Cerebellar cortex (tissue), 1 donor: ENCODE measurements at places on chromosomes 12 and 14.

DNA sequence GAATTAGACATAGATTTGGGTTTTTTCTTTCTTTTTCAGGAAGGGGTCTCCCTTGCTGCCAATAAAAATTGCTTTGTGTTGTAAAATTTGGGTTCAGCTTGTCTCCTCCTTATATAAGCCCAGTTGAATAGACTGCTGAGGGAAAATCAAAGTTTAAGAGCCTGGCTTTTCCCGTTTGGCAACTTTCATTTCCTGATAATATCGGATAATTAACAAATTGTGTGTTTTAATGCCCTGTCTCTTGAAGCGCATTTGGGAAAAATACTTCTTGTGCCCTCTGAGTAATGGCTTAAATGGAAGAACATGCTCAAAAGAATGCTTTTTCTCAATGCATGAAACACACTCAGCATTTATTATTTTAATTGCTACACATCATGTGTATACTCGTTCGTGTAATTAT is 198.0 kb upstream of the DCN start:
- no peak for DNase-seq

- DNase-seq, result no peak
Observed at GRCh38 chr14:35248476-35248788, 43.8 kb upstream of the PSMA6 start.

DNA sequence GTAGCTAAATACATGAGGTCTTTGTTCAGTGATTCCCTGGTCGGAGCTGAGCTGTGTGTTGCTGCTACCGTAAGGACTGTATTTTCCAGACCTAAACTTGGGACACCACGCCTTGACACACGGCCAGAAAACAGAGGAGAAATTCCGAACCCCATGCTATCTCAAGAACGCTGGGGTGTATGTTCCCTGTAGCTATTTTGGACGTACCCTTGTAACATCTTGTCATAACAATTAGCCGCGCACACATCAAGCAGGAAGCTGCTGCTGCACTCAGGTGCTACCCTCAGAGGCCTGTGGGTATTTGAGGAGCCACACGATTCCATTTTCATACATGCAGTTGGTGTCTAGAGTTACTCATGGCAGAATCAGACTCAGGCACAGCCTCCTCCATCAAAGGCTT is 255.0 kb downstream of the TMEM132C start:
- peak; percentile 74 for DNase-seq

DNA sequence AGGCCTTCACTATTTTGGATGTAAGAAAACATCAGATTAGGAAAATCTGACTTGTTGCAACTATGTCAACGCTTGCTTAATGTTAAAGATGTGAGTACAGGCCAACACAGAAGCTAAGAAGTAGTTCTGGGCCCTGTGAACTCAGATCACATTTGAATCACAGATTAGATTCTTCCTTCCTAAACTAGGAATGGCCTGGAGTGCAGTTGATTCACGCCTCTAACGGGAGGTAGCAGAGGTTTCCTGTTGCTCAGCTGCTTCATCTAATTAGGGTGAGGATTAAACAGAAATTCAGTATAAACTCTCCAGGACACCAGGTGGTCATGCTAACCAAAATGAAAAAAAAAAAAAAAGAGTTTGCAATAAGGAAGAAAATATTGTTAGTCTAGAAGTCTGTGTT is 314.3 kb downstream of the TRHDE start:
- DNase-seq, result peak; percentile 22

DNA sequence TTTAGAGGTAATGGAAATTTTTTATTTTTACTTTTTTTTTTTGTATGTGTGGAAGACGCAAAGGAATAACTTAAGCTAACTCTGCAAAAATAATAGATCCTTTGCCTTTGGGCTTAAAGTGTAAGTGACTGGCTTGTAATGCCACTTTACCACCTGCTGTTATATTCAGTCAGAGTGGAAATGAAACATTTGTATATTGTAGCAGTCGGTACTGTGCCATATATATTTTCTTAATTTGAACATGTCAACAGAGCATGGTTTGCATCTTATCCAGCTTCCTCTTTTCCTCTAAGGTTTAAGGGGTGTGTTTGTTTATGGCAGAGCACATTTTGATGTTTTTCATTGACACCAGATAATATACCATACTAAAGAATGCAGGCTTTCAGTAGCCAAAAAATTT is 176.6 kb downstream of the TRHDE start:
- no peak for DNase-seq

DNA sequence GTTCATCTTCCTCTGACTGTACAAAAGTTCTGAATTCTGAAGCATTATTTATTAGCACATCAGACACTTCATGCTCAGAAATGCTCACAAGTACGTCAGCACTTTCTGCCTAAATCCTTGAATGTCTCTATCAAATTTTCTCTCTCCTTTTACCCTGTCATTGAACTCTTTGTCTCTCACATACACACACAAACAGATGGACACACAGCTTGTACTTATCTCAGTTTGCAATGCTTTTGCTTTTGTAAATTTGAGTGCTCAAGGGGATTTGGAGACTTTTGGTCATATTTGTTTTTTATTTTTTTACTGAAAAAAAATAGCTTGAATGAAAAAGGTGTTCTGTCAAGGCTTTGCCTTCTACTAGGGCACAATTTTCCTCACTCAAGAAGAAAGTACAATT is 64.2 kb upstream of the PDZRN4 start:
- DNase-seq, result no peak

GRCh38 chr12:105409801-105410471 is 79.4 kb downstream of the C12orf75 start:
- no peak for DNase-seq

- no peak for DNase-seq
Observed at GRCh38 chr12:50038336-50038735, 13.0 kb upstream of the RACGAP1 start.

GRCh38 chr14:68679746-68680467 is 113.0 kb downstream of the ZFP36L1 start:
- DNase-seq, result no peak

GRCh38 chr14:104599446-104599845 is 5.1 kb downstream of the TMEM179 start:
- DNase-seq, result no peak

- DNase-seq, result no peak
Observed at GRCh38 chr12:69666798-69667197, 32.3 kb downstream of the BEST3 start.

GRCh38 chr12:125006365-125006764 is 12.9 kb downstream of the BRI3BP start:
- no peak for DNase-seq

- no peak for DNase-seq
Observed at GRCh38 chr12:92844151-92844763, 84.8 kb downstream of the EEA1 start.

DNA sequence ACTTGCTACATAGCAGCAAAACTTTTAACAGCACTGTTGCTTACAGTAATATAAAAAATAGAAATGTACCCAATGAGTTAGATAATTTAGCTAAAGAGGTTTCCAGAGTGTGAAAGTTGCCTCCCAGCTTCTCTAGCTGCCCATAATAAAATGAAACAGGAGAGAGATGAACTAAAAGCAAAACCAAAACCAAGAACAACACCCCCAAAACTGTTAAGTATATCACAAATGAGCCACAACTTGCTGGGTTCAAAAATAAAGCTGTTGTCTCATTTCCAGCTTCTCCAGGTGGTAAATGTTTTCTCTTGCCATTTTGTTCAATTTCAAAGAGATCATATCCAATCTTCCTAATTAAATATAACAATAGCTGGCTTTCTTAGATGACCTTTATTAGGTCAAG is 614.0 kb downstream of the ETNK1 start:
- DNase-seq, result no peak

DNA sequence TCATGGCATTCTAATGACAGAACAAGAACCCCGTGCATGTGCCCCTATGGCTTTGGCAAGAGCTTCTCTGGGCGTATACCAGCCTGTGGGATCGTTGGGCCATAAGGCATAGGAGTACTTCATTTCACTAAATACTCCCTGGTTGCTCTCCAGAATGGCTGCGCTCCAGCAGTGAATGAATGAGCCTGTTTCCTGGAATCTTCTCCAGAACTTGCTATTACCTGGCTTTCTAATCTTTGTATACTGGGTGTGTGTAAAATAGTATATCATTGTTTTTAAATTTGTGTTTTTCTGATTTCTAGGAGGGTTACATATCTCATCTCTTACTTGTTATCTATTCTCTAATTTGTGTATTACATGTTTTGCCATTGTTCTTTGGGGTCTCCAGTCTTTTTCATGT is 28.6 kb upstream of the EMP1 start:
- DNase-seq, result no peak

GRCh38 chr12:14303661-14304155 is 61.8 kb upstream of the ATF7IP start:
- no peak for DNase-seq

- no peak for DNase-seq
Observed at GRCh38 chr12:124026755-124027745, 54.0 kb downstream of the ZNF664 start.

- no peak for DNase-seq
Observed at GRCh38 chr14:103556946-103557758, 5.3 kb downstream of the BAG5 start.

DNA sequence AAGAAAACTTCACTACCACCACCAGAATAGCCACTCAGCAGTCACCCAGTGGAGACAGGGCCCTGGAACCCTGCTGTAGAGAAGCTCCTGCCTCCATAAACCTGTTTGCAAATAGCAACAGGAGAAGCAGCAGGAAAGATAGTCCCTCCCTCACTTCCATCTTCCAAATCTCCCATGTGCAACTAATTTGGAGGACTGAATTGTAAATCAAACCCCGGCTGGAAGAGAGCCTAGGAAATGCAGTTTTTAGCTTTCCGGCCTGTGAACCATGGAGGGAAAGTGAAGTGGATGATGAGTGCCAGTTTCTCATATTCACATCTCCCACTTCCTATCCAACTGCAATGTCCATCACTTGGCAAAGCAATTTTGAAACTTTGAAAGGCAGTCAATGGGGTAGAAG is 167.2 kb upstream of the FRMD6 start:
- DNase-seq, result no peak

DNA sequence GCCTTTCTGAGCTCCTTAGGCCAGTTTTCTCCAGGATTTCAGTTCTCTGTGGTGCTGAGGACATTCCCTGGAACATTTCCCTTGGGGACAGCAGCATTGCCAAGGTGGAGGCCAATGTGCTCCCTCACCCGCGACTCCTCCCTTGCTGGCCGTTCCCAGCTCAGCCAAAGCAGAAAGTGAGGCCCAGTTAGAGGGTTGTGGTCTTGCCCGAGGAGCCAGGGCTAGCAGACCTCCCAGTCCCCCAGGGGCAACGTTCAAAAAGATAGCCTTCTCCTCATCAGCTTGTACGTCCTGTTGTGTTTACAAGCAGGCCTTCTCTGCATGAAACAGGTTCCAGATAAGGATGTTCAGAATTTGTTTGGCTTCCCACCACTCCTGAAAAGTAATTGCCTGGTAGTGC is 78.4 kb downstream of the SSPN start:
- no peak for DNase-seq

DNA sequence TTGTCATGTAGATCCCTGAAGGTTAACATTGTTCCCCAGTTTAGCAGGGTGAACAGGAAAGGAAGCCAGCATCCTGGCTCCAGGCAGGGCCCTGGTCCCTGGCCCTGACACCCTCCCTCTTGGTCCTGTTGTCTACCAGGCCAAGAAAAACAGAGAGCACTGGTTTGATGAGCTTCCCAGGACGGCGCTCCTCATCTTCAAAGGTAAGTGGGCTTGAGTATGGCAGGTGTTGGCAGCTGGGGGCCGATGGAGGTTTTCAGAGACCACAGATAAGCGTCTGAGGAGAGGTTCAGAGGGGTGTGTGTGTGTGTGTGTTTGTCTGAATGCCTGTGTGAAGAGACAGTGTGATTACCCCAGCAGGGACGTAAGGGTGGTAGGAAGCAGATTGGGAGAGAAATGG is 56.3 kb downstream of the SLC8B1 start:
- no peak for DNase-seq

- DNase-seq, result no peak
Observed at GRCh38 chr12:47491516-47492305, 214.1 kb downstream of the RPAP3 start.

- DNase-seq, result peak; percentile 60
Observed at GRCh38 chr12:100199347-100200149, 1.1 kb upstream of the ACTR6 start.

DNA sequence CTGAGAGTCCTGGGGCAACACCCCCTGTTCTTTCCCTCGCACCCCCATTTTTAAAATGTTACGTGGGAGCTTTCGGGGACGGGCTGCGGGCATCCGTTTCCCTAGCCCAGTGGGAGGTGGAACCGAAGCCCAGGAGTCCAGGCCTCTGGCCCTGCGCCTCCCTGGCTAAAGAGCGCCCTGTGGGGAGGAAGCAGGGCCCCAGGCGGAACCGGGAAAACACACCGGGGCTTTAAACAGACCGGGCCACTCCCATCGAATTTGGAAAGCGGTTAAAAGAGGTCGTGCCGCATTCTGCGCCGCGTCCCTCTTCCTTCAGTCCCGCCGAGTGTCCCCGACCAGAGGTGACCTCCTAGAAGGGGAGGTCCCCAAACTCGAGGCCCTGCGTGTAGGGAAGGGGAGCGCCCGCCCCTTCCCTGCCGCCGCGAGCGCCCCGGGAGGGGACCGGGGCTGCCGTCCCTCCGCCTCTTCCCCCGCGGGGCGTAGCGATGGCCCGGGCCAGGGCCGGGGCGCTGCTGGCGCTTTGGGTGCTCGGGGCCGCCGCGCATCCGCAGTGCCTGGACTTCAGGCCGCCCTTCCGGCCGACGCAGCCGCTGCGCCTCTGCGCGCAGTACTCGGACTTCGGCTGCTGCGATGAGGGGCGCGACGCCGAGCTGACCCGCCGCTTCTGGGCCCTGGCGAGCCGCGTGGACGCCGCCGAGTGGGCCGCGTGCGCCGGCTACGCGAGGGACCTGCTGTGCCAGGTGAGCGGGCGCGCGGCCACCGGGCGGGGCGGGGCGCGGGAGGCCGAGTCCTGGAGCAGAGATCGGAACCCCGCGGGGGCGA is at the start of gene HHIPL1:
HHIPL1 (plus strand) TSS at position 407 of the 822 bp plus-strand sequence; CDS start at position 486, 79 bp downstream.
- no peak for DNase-seq

GRCh38 chr14:73323896-73324399 is 86.6 kb downstream of the PAPLN start:
- DNase-seq, result no peak

GRCh38 chr14:20606190-20606901 is 15.2 kb upstream of the RNASE12 start:
- DNase-seq, result peak; percentile 52

DNA sequence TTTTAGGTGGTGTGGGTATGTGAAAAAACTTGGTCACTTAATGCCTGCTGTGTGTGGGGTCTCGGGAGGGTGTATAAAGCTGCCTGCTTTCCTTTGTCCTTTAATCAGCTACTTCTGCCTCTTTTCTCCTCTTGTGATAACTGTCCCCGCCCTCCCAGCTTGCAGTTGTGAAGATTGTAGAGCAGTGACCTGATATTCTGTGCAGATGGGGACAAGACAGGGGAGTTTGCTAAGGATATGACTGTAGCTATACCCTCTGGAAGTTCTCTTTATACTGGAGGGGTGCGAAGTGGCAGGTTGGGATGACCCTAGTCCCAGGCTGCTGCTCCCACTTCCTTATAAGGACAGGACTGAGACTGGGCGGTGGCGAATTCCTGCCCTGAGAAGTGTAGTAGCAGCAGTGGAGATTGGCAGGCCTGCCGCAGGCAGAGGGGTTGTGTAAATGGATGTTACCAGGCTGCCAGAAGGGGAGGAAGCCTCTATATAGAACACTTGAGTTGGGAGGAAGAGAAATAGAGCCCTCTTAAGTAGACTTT is 835 bp downstream of the MYL6 start:
- peak; percentile 70 for DNase-seq
